ENCODE measurements at places on chromosomes 1 and 21. TPM values are rescaled to one million over a fixed set of nuclear protein-coding genes. Genes with fewer than 3 reads are reported as not detected.

GRCh38 chr1:229430761-229431283, 3.1 kb downstream of the ACTA1 start:
- peak; percentile 18 for DNase-seq

DNA sequence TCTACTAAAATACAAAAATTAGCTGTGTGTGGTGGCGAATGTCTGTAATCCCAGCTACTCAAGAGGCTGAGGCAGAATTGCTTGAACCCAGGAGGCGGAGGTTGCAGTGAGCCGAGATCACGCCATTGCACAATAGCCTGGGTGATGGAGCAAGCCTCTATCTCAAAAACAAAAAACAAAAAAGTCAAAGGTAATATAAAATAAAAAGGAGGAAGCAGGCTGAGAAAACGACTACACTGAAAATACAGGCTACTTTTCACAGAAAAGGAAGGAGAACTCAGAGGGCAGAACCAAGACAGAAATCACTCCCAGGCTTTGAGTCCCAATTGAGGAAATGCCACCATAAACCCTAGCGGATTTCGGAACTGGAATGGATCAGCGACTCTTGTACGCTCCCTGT, 5.9 kb upstream of the A3GALT2 start:
- no peak for DNase-seq

Gene HSD3B2
- not detected for total RNA-seq

Gene CDC20
- total RNA-seq, result 14.5 TPM

DNA sequence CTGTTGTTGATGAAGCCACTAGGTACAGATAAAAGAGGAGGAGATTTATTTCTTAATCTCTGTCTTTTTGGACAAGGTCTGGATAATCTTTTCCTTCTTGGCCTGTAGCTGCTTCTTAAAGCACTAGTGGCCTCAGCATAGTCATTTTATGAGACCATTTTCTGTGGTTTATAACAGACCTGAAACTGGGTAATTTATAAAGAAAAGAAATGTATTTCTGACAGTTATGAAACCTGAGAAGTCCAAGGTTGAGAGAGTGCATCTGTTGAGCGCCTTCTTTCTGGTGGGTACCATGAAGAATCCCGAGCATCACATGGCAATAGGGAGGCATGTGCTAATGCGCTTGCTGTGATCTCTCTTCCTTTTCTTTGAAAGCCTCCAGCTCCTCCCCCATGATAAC, 36.7 kb upstream of the PDC start:
- DNase-seq, result no peak

DNA sequence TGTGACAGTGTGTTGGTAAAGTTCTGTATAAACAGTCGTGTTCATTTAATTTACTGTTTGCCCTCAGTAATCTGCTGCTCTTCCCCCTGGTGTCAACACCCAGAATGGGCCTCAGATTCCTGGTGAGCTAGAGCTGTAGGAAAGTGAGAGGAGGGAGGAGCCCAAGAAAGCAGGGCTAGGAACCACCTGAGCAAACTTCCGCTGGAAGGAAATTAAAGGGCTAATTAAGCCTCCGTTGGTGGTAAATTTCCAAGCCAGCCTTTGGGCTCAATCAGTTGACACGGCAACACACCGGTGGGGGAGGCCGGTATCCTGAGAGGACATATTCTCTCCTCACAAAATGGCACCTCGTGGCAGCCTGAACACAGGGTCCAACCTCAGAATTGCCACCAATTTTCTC, 32.9 kb downstream of the RAB3B start:
- no peak for DNase-seq

DNA sequence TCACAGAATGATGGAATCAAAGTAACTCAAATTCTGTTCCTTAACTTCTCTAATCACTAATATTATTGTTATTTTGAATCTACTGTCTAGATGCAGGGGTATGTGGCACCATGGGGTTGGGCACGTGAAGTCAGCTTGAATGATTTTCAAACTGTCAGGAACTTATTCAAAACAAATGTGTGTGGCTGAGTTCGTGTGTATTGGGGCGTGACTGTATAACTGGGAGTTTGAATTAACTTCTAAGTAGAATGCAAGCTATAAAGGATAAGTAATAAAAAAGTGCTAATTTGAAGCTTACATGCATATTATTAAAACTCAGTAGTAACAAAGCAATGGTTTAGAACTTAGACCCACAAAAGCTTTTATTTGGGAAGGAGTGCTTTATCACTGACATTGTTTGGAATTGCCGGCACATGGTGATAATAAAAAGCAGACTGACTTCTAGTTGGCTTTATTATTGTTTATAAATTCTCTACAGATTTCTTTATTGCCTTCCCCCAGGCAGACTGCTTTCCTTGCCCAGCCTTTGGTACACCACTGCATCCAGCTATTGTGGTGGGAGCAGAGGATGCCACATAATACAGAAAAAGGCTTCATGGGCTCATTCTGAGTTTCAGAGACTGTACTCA, 84.3 kb downstream of the TENT5C start:
- DNase-seq, result no peak

DNA sequence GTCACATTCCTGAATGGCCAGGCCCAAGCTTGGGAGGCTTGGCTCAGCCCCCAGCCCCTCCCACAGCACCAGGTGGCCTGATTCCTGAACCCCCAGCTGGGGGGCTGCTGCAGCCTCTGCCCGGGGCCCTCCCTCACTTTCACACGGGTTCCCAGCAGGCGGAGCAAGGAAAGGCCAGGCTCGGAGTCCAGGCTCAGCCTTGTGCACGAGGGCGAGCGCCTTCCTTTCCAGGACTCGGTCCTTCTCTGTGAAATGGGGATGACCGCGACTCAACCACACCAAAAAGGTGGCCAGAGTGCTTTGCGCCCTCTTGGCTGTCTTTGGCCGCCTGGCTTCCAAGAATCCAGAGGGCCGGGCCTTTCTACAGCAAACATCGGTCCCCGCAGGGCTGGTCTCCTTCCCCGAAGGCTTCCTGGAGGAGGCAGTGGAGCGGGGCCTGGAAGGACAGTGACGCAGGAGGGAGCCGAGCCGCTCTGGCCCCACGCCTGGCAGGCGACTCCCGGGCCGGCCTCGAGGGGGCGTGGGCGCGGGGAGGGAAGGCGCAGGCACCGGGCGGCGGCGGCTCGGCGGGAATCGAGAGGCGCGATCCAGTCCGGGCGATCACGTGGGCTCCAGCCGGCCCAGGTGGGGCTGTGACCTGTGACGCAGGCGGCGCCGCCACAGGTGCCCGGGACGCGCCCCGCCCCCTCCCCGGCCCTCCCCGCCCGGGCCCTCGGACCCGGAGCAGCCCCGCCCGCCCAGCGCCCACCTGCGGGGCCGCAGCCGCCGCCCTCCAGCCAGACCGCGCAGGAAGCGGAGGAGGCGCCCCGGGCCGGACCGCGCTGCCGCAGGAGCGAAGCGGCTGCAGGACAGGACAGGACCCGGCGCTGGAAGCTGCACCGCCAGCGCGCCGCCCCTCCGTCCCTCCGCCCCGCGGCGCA, at the start of gene ARHGEF16:
ARHGEF16 (plus strand) TSS at position 775 of the 920 bp plus-strand sequence. CDS start 8,420 bp downstream, outside the sequence.
- no peak for DNase-seq

GRCh38 chr1:180966312-180966711, 53.6 kb downstream of the KIAA1614 start:
- no peak for DNase-seq

Gene CSMD2
- total RNA-seq, result 11.1 TPM

Gene CAPN8
- not detected for total RNA-seq

Gene IFT25
- 29.4 TPM for total RNA-seq

- peak; percentile 73 for DNase-seq
These were observed 1.9 kb upstream of the PADI2 start for GRCh38 chr1:17120962-17121837.

- no peak for DNase-seq
These were observed 79.6 kb downstream of the ST3GAL3 start for GRCh38 chr1:43786960-43787359.

GRCh38 chr1:183226361-183226760, 40.3 kb downstream of the LAMC2 start:
- no peak for DNase-seq

Gene IFNLR1
- 0.94 TPM for total RNA-seq

Gene PYGO2
- 21.8 TPM for total RNA-seq

Gene CSF3R
- 0.22 TPM for total RNA-seq

- DNase-seq, result no peak
These were observed 23.7 kb downstream of the SKI start for GRCh38 chr1:2251786-2252185.
